Kidney epithelial cell (primary cell): ENCODE measurements at places on chromosomes 2 and 18.

DNA sequence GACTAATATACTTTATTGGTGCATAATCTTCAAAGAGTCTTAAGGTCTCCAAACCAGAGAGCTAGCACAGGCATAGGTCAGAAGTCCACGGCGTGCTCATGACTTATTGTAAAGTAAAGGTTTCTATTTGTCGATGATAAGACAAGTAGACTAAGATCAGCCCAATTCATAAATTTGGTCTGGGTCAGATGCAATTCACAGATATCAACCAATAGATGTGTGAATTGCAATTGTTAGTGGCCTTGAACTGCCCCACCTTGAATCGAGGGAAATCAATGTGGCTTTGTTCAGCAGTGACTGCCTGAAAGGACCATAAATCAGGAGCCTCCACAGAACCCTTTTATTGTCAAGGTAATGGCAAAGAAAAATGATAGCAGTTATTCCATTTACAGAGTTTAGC lies 39.1 kb upstream of the CPS1 start:
- no peak for DNase-seq

DNA sequence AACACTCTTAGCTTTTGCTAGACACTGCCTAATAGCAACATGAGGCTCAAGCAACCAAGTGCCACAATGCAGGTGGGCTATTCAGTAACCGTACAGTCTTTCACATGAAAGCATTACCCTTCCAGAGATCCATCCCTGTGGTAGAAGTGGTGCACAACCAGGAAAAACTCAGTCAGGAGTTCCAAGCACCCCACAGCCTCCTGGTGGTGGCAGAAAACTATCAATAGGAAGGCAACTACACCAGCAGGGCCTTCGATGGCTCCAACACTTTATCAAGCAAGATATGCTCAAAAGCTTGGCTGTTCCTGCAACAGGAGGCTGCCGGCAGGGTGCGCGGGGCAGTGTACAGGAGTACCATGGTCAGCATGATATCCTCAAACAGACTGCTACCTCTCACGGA lies 176.1 kb upstream of the DLGAP1 start:
- DNase-seq: no peak

DNA sequence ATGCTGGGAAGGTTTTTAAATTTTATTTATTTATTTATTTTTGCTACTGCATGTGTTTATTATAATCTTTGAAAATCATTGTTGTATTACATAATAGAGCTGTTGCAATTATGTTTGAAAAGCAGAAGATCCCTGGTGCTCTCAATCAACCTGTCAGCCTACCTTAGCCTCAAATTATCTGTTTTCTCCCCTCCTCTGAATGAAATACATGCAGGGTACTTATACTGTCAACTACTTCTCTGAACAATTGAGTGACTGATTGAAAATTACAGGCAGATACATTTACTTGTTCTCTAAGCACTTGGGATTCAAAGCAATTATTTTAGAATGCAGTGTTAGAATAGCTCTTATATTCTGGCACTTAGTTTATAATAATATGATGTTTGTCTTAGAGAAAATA lies 8.1 kb downstream of the KYNU start:
- DNase-seq: no peak

GRCh38 chr18:7256618-7257425 lies 25.9 kb downstream of the LRRC30 start:
- no peak for DNase-seq

DNA sequence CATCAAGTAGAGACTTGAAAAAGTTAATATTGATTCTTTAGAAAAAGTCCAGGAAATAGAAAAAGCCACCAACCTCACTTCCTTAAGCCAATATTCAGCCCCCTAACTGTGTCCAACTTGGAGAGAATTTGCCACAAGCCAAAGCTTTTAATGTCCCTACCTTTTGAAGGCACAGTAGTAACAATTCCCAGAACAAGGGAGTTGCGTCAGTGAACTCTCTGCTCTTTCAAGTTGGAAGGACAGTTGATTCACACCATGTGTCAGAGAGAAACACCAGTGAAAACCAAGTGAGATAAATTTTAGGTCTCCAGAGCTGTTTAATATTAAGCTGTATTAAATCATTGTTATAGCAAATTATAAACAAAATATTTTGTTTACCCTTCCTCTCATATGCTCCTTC lies 66.1 kb downstream of the EXOC6B start:
- DNase-seq: no peak

- no peak for DNase-seq
Observed at GRCh38 chr2:104433657-104434056, 420.3 kb upstream of the POU3F3 start.
